Renal pelvis (tissue), 12 donors: ENCODE measurements at places on chromosomes 6 and 20. TPM values are rescaled to one million over a fixed set of nuclear protein-coding genes. Genes with fewer than 3 reads are reported as not detected.

- DNase-seq = no peak
These were observed 417.8 kb upstream of the MANEA start for GRCh38 chr6:95159557-95159956.

DNA sequence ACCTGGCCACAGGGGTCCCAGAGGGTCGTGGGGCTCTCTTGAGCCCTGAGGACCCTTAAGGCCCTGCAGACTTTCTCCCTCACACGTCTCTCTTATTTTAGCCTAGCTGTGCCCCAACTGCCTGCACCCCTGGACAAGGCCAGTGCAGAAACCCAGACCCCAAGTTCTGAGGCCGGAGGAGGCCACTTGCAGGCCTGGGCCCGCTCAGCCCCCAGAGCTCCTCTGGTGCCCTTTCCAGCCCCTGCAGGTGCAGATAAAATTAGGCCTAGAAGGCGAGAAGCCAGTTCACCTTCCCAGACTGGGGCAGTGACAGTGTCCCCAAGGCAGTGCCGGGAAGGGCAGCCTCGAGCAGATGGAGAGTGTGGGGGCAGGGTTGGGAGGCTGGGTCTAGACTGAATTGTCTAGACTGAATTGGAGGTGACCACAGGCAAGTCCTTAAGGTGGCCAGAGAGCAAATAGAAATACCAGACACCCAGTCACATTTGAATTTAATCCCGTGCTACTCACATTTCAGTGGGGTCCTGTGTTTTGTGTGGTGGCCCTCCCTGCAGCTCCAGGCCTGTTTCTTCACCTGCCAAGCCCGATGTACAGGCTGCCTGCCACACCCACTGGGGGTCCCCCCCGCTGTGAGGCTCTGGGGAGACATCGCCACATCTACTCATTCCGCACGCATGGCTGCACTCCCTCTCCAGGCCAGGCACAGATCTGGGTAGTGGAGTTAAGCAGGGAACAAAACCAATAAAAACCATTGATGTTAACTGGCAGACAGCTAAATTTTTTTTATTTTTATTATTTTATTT is 8.6 kb upstream of the IP6K3 start:
- DNase-seq = no peak

The SLC2A10 gene
- polyA plus RNA-seq = 18.8 TPM

The TAAR5 gene
- polyA plus RNA-seq = not detected

The POM121L2 gene
- not detected for polyA plus RNA-seq

The GPR6 gene
- polyA plus RNA-seq = not detected
